Smooth muscle cell of the brain vasculature (primary cell): ENCODE measurements at places on chromosomes 11 and 22.
A peak's percentile ranks its signal among the peaks of the same experiment; 100 is the strongest.

GRCh38 chr11:72812967-72813739 is 1.1 kb upstream of the ATG16L2 start:
- DNase-seq, result no peak

GRCh38 chr11:77409046-77409445 is 64.8 kb downstream of the PAK1 start:
- DNase-seq, result no peak

- no peak for DNase-seq
Observed at GRCh38 chr11:66419825-66420224, 1.0 kb upstream of the NPAS4 start.

DNA sequence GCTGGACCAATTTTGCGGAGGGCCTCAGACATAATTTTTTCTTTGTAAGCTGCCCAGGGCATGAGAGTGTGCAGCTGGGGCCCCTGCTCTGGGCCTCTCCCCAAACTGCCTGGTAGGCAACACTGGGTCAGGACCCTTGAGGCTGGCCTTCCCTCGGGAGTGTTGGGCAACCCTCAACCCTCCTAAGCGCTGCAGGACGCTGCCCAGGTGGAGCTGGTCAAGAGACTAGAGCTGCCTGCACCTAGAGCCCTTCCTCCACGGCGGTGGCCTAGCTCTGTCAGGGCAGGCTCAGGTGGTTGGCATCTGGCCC is 505 bp upstream of the TMEM132A start:
- no peak for DNase-seq

DNA sequence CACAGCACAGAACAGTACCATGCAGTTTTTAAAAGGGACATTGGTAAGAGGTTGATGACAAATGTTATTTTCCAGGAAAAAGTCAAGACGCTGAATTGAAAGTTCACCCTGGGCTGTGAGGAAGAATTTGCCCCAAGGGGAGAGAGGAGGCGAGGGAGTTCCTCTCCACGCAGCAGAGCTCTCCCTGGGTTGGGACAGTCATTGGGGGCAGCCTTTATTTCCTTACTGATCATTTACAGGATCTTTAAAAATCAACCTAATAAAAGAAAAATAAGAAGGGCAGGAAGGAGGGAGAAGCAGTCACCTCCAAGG is 49.9 kb upstream of the WNT7B start:
- no peak for DNase-seq

DNA sequence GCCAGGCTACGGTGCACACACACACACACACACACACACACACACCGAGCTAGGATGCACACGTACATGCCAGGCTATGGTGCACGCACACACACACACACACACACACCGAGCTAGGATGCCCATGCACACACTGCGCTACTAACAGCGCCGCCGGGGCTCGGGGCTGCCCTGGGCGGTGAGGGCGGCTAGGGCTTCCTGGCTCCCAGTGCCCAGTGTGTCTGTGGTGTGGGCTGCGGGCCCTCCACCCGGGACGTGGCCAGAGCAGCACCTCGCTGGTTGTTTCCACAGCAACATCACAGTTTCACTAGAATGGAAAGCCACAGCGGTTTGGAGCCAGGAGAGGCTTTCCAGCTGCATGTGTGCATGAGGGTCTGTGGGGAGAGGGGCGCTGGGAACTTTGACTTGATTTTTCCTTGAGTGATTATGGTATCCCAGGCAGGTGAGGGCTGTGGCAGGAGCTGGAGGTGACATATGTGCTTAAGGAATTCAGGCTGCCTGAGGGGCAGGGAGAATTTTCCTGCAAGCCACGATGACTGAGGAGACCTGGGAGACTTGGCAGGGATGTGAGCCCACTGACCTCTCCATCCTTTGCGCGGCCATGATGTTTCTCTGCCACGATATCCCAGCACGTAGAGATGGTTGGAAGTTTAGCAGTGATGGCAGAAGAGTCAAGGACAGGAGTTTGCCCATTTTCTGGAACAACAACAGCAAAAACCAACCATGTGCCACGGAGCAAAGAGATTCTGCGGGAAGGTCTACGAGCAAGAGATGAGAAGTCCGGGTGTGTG is 195.9 kb downstream of the SNX19 start:
- DNase-seq, result no peak

DNA sequence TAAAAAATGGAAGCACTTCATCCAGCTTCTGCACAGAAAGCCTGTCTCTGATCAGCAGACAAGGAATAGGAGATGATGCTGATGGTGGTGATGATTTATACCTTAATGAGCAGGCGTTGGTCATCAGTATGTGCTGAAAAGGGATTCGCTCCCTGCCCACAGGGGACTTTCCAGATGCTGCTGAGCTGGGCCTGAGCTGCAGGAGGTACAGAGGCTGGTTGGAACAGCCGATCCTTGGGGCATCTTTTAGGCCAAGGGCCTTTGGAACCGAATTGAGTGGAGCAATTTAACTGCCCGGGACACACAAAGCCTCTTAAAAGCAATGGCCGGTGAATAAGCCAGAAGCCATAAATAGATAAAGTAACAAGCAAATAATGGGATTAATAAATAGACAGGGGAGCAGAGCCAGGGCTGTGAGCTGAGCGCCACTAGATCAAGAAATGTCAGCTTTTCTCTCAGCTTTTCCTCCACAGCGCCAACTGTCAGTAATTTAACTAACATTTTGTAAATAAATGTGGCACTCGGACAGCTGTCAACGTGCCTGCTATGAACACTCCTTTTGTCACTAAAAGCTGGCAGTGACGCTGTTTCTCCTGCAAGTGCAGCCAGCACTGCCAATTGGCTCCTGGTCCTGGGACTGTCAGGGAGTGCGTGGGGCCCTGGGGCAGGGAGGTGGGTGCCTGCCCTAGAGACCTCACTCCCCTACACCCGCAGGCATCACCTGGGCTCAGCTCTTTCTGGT is 562.3 kb downstream of the NTM start:
- DNase-seq, result no peak

- DNase-seq, result no peak
Observed at GRCh38 chr11:93330446-93330984, at the start of gene DEUP1. TSS of gene DEUP1 (plus strand) at chr11:93330742. CDS start at chr11:93332260, 1,518 bp downstream.

GRCh38 chr11:43285826-43286225 is 26.0 kb upstream of the API5 start:
- no peak for DNase-seq

- peak; percentile 6 for DNase-seq
Observed at GRCh38 chr11:120675171-120675570, 163.6 kb downstream of the GRIK4 start.

DNA sequence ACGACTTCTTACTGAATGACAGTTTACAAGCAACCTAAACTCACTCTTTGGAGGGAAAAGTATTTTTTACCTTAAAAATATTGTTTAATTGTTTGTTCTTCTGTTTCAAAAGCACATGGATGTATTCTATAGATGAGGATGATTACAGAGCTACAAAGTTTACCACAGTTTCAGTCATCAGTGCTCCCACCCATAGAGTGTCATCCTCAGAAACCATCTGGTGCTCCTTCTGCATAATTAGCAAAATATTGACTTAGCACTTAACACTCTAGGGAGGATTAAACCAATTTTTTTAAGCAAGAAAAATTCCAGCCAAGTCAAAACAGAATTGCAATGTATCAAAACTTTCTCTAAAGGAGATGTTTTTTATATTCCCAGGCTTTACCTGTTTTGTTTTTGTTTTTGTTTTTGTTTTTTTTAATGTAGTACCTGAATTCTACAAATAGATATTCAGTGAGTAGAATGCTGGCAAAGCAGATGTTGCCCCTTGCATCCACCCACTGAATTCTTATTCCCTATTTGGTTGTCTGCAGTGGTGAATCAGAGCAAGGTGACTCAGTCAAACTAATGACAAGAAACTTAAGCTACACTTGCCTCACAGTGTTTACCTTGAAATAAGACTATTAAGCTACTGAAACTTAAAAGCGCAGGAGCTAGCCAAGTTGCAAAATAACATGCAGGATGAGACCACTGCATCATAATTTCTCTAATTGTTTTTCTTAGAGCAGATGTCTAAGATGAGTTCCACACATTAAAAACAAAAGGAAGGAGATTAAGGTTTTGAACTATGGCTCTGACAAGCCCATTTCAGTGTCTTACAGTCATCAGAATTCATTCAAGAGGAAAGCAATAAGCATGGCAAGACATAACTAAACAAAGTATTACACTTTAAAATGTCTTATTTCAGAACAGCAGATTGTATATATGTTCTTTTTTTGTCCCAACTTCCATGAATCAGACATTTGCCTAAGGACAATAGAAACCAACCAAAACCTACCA is 155.1 kb upstream of the SOX6 start:
- no peak for DNase-seq

DNA sequence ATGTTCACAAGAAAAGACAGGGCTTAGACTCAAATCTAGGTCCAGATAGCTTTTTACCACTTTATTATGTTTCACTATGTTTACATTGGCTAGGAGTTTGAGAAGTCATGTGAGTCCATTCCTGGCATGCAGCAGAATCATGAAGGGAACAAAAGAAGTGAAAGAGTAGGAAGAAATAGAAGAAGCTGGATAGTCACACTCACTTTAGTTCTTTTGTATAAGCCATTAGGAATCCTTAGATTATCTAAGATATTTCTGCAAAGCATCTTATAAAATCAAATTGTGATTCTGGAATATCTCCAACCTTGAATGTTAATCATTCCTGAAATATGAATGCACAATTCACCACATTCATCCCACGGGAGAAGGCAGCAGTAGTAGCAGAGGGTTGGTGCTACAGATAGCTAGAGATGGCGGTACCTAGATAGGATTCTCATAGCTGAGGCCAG is 31.9 kb downstream of the MAML2 start:
- DNase-seq, result no peak

- no peak for DNase-seq
Observed at GRCh38 chr11:69642549-69642912, 1.6 kb downstream of the CCND1 start.

DNA sequence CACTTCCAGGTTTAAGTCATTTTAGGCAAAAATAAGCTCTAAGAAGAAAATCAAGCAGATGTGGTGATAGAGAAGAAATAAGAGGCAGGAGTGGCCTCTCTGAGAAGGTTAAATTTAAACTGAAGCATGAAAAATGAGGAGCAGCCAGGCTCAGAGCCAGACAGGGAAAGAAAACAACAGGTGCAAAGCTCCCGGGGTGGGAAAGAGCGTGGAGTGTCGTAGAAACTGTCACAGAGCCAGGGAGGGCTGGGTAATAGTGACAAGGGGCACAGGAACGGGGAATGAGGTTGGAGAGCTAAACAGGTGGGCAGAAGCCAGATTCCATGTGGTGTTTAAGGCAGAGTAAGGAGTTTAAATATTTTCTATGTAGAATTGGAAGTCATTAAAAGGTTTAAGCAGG is 132.1 kb upstream of the BLID start:
- no peak for DNase-seq

DNA sequence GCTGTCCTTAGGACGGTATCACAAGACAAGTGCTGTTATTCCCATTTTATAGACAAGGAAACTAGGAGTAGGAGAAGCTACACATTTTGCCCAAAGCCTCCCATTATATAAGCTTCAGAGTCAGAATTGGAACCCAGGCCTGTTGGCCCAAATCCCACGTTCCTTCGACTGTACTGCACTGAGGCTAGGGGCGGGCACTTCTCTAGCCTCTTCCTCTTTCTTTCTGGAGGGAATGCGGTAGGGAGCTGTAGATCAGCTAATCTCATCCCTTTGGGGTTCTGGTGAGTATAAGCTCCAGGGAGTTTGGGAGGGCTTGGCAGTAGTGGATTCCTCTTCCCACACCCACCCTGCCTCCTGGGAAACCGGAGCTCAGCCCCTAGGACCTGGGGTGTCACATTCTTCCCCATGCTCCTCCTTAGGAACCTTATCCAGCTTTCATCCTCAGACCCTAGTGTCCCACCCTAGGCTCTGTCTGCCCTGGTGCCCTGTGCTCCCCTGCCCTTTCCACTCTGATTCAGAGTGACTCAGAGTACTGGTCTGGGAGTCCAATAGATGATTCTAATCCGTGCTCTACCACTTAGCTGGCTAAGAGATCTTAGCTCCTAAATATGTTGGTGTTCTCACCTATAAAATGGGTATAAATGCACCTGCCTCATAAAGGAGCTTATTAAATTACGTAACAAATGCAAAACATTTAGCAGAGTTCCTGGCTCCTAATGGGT is 29.3 kb downstream of the PHLDB1 start:
- no peak for DNase-seq

GRCh38 chr22:25754527-25755202 is 12.7 kb downstream of the MYO18B start:
- no peak for DNase-seq

GRCh38 chr22:27881421-27881820 is 37.6 kb downstream of the PITPNB start:
- DNase-seq, result no peak

- no peak for DNase-seq
Observed at GRCh38 chr22:31857247-31857646, 87.1 kb upstream of the YWHAH start.

DNA sequence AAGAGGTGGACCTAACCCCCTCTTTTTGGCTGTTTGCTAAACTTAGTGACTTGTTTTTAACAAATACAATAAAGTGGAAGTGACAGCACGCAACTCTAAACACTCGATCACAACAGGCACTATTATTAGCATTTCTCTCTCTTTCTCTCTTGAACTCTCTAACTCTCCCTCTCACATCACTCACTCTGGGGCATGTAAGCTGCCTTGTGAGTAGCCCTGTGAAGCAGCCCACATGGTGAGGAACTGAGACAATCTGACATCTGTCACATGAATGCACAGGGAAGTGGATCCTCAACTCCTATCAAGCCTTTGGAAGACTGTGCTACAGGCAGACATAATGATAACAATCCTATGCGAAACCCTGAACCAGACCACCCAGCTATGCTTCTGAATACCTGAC is 609.0 kb upstream of the CNTN5 start:
- DNase-seq, result no peak

GRCh38 chr22:49026494-49027367 is 800.9 kb downstream of the BRD1 start:
- DNase-seq, result no peak

DNA sequence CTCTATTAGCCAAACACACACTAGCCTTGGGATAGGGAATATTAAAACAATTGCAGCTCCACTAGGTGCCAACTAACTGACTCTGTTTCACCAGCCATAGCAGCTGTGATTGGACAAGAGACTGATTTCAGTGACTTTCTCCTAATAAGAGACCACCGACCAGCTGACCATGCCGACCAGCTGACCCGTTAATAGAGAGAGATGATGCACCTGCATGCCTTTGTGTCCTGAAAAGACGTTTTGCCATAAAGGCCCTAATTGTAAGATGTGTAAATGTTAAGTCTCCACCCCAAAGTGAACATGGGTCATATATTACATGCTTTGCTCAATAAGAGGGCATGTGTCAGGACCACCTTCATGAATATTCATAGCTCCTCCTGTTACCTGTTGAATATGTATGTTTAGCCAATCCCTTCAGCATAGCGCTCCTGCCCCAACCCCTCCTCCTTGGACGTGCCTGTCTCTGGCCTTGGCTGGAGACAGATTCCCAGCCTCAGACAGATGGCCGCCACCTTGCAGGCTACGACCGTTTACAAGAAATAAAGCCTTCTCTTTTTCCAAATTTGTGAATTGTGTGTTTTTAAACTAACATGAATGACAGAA is 1.3 kb upstream of the NADSYN1 start:
- no peak for DNase-seq

GRCh38 chr11:86372586-86372985 is 2.1 kb upstream of the CCDC81 start:
- no peak for DNase-seq
